ENCODE measurements at places on chromosomes 2 and 18. TPM values are rescaled to one million over a fixed set of nuclear protein-coding genes. Genes with fewer than 3 reads are reported as not detected.

DNA sequence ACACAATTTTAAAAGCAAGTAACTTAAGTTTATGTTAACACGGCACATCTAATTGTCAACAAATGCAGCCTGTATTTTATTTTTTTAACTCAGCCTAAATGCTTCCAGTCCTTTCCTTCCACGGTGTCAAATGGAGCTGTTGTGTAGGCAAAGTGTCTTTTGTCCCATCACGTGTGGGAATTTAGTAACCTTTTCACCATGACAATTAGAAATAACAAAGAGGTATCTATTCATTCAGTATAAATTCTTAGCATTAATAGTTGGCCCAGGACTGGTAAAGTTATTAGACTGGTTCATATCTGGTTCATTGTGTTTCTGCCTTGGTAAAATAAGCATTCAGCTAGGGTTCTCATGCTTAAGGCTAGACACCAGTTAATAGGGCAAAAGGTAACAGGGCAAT is 47.9 kb downstream of the FRZB start:
- DNase-seq: no peak

DNA sequence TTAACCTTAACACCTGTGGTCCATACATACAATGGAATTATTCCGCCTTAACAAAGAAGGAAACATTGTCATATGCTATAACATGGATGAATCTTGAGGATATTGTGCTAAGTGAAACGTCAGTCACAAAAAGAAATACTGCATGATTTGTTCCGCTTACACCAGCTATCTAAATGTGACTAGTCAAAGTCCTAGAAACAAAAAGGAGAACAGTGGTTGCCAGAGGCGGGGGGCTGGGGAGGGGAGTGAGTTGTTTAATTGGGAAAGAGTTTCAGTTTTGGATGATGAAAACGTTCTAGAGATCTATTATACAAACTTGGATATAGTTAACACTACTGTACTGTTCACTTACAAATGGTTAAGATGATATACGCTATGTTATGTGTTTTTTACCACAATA is 72.0 kb downstream of the SPRED2 start:
- no peak for DNase-seq

DNA sequence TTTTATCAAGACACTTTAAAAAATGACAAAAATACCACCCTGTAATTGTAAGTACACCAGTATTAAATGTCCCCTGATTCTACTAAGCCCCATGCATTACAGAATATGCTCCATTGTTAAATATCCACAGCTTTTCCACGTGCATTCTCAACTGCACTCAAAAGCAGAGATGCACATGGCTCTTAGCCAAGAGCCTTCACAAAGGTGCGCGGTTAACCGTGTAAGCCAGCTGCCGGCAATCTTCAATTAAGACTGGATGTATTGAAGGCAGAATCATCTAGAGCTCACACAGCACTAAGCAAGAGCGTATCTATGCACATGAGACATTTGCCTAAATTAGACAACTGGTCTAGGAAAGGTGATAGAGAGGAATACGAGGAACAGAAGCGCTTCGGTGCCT is 278.3 kb downstream of the NAPG start:
- no peak for DNase-seq

DNA sequence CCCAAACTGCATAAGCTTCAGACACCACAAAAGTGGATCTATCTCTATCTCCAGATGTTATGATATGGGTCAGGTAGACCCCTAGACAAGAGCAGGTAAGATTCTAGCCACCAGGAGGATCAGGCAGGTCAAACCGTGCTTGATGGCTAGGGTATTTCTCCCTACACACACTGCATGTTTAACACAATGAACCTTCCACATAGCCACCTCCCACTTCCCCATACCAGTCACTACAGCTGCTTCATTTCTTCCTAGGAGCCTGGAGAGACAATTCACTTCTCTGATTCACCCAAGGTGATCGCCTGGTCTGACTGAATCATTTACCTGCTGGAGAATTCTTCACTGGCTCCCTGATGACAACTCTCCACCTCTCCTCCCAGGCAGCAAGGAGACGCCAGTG is 66.0 kb upstream of the MYCN start:
- DNase-seq: no peak

Gene CNTNAP5
- total RNA-seq: not detected

DNA sequence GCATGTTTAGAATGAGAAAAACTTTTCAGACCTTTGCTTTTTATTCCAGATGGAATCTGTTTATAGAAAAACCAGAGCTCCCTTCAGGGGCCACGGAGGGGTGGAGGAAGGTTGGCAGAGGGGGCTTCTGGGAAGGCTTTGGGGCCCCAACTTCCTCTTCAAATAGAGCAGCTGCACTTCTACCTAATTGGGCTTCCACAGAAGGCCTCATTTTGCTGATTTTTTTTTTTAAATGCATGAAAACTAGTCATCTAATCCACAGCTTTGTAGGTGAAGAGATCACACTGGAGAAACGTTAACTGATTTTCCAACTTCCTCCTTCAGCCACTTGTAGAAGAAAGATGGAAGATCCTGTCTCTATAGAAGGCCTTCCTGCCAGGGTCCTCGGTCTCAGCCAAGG is 181.8 kb downstream of the BCL11A start:
- DNase-seq: no peak

DNA sequence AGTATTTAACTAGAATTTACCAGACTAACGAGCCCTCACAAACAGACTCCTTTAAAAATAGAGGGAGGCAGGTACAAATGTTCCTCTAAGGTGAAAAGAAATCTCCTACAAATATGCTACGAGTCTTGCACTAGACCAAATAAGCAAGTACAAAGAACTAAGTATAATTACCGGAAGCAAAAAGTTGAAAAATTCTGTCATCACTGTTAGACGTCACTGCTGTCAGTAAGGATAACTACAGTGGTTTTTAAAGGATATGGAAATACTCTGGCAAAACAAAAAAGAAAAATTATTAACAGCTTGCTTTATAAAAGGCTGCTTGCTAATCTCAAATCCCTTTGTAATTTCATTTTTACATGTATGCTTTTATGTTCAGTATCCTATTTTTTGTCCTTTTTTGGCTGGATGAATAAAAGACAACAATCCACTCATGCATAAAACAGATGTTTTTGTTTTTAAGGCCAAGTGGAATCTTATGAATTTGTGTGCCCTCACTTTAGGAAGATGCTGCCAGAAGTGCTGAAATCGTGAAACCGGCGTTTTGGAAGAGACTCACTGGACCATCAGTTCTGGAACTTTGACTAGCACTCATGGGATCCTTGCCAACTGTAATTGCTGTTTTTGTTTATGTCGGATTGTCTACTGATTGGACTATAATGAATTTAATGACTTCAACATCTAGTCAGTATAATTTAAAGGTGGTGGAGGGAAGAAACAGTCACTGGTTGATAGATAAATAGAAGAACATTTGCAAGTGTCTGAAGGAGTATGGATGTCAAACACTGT is 6.7 kb downstream of the ZNF521 start:
- peak; percentile 29 for DNase-seq

DNA sequence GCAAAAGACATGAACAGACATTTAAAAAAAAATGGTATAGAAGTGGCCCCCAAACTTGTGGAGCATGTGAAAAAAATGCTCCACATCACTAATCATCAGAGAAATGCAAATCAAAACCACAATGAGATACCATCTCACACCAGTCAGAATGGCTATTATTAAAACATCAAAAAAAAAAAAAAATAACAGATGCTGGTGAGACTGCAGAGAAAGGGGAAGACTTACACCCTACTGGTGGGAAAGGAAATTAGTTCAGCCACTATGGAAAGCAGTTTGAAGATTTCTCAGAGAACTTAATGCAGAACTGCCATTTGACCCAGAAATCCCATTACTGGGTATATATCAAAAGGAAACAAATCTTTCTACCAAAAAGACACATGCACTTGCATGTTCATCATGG is 164.8 kb downstream of the RIT2 start:
- DNase-seq: no peak

GRCh38 chr2:176068419-176068832 is 15.3 kb downstream of the EVX2 start:
- no peak for DNase-seq

- no peak for DNase-seq
These were observed 78.5 kb downstream of the UGGT1 start for GRCh38 chr2:128169497-128169896.

- no peak for DNase-seq
These were observed 68.0 kb downstream of the METTL8 start for GRCh38 chr2:171365778-171366177.

GRCh38 chr2:238240757-238241711 is 1.2 kb upstream of the HES6 start:
- DNase-seq: no peak

Gene CFC1
- total RNA-seq: not detected

DNA sequence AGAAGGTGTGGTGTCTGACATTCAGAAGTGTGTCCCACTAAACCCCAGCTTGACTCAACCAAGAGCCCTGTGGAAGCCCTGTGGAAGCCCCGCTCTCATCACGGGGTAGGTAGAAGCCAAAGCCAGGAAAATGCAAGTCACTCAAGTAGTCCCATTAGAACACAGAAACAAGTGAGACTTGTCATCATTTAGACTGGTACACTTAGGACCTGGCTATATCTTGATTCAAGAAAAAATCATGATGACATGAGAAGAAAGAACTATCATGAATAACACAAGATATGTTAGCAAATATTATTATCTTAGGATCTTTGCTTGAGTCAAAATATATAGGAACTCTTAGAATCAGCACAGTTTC is 28.2 kb upstream of the SULT1C4 start:
- DNase-seq: no peak

Gene ACOXL
- total RNA-seq: not detected

GRCh38 chr2:120310136-120310535 is 35.8 kb upstream of the INHBB start:
- no peak for DNase-seq

- DNase-seq: peak; percentile 44
These were observed 71.4 kb downstream of the OLA1 start for GRCh38 chr2:174176898-174177297.

GRCh38 chr2:857081-857480 is 93.6 kb upstream of the SNTG2 start:
- no peak for DNase-seq

GRCh38 chr2:74507926-74508520 is 528 bp upstream of the PCGF1 start:
- peak; percentile 80 for DNase-seq

DNA sequence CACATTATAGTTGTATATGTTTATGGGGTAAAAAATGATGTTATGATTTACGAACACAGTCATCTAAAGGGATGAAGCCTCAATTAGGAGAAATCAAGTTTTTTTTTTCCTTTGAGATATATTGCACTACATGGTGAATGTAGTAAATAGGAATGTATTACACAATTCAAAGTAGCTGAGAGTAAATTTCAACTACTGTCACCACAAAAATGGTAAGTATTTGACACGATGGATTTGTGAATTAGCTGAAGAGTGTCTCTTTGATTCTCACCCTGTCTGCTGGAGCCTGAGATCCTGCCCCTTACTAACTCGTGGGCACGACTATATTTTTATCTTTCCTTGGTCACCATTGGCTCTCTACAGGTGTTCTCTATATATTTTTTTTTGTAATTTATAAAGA is 540.4 kb upstream of the DSEL start:
- no peak for DNase-seq

GRCh38 chr18:69936191-69936558 is 11.5 kb downstream of the CD226 start:
- peak; percentile 15 for DNase-seq

GRCh38 chr18:70046207-70046606 is 98.5 kb upstream of the CD226 start:
- no peak for DNase-seq

DNA sequence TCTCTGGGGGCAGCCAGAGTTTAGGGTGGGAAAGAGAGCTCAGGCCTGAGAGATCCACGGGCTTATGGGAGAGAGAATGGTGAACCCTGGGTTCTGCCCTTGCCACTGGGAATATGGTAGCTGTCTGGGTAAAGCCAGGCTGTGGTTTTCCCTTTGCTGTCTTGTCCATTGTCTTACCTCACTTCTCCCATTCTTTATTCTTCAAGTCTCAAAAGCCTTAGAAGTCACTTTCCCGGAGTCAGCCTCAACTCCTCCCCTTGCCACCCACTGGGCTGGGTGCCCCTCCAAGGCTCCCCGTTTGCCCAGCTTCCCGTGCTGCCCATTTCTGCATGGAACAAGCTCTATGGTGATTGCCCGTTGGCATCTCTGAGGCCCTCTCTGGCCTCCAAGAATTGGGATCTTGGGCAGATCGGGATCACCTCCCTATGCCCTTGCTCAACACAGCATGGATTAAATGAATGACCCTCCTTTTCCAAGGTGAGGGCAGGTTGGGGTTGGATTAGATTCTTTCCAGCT is 228.2 kb downstream of the HAUS1 start:
- no peak for DNase-seq

- DNase-seq: peak; percentile 0
These were observed 257.2 kb upstream of the SALL3 start for GRCh38 chr18:78722386-78722785.

Gene RBM44
- 1.7 TPM for total RNA-seq

GRCh38 chr2:230408244-230408842 is 7.7 kb upstream of the SP100 start:
- DNase-seq: peak; percentile 85

DNA sequence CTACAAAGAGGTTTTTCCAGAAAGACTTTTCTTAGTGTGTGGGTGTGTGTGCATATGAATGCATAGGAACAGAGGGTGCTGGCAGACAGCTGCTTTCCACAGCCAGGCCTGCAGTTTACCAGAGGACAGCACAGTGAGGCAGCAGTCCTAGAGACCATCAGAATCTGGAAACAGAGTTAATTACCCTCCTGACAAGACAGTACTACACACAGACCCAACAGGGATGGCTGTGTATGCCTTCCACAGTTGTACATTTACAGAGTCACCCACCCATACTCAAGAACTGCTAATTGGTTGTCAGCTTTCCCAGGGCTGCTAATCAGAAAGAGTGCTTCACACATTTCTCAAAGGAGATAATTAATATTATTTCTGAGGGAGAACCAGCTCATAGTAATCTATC is 104.7 kb downstream of the FEZ2 start:
- DNase-seq: no peak

- DNase-seq: no peak
These were observed 23.5 kb downstream of the HPCAL1 start for GRCh38 chr2:10326151-10326616.

Data from RPMI7951 (cell line).